NCI-H146 (cell line): ENCODE measurements at places on chromosomes 16 and 17.

DNA sequence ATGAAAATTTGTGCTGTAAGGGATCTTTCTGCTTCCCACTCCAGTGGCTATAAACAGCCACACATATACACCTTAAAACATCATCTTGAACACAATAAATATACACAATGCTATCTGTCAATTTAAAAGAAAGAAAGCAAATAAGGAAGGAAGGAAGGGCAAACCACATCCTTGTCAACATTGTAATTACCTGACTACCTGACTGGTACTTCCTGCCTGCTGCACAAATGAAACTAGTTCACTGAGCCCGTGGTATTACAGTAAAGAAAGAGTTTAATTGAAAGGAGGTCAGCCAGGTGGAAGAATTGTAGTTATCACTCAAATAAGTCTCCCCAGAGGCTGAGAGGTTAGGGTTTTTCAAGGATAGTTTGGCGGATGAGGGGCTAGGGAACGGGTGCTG is 344.4 kb upstream of the ASIC2 start:
- DNase-seq, result no peak

DNA sequence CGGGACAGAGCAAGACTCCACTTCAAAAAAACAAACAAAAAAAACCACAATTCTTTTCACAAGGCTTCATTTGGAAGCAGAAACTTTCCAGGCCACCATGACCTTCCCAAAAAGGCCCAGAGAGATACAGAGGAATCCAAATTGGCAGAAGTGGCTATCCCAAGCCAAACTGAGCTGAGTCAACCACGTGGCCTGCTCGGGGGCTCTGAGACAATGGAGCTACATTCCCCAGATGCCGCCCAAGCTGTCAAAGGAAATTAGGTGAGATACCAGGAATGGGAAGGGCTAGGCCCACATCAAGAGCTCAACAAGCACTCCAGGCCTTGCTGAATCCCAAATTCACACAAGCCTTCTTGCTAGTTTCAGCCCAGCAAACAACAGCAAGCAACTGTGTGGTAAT is 5.7 kb upstream of the EXOSC6 start:
- no peak for DNase-seq

DNA sequence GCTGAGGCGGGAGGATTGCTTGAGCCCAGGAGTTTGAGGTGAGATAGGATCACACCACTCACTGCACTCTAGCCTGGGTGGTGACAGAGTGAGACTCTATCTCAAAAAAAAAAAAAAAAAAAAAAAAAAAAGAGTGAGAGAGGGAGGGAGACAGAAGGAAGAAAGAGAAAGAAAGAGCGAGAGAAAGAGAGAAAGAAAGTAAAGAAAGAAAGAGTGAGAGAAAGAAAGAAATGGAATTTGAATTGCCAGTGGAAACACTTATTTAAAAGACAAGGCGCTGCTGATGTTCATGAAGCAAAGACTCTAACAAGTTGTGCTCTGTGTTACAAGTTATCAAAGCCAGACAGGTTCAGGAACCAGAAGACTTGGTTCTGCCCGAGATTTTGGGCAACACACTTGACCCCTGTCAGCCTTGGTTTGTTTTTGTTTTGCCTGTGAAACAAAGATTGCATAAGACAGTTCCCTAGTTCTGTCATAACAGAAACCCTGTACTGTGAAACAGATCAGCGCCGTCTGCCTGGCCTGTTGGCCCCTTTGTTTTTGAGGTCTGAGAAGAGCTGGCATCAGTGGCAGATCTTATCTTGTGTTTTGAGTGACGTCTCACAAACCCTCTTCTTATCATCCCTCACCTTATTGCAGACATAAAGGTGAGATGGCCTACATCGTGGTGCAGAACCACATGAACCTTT is 55.4 kb upstream of the ENDOV start:
- DNase-seq, result no peak

DNA sequence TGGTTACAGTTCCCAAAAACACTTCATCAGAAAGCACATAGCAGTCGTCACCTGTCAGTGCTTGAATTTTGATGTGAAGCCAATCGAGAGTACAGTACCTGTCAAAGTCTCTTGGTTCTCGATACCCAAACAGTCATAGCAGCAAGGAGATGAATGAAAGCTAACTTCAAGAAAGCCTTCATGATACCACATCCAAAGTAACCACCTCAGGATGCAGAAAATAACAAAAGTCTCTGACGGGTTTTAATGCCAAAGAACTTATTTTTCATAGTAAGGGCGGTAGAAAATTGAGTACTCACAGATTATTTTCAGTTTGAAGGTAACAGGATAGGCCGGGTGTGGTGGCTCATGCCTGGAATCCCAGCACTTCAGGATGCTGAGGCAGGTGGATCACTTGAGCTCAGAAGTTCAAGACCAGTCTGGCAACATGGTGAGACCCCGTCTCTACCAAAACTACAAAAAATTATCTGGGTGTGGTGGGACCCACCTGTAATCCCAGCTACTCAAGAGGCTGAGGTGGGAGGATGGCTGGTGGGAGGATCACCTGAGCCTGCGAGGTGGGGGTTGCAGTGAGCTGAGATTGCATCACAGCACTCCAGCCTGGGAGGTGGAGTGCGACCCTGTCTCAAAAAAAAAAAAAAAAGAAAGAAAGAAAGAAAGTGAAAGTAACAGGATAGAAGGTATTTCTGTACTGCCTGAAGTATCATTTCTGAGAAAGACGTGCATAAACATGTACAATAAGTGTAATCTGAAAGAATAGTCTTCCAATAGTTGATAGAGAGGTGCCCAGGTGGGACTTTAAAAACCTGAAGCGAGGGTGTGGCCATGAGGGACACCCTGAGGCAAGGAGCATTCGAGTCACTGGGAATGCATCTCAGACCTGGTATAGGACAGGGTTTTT is 15.4 kb downstream of the MFSD11 start:
- DNase-seq, result no peak

- no peak for DNase-seq
These were observed 6.8 kb downstream of the TBKBP1 start for GRCh38 chr17:47700471-47701449.

DNA sequence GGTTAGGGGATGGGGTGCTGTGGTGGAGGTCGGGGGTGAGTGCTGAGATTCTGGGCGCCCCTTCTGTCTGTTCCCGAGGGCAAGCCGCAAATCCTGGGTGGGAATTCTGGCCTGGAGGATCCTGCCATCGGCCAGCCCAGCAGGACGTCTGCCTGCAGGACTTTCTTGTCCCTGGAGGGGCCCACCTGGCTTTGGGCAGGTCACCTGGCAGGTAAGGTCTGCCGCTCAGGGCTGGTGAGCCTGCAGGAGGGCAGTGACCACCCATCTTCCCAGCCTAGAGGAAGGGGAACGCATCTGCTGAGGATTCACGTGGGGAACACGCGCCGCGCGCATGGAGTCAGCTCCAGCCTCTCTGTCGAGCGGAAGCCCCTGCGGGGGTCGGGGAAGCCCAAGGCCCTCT is 5.4 kb downstream of the RNF222 start:
- peak; percentile 52 for DNase-seq

GRCh38 chr16:67235816-67236562 is 9.1 kb downstream of the TMEM208 start:
- no peak for DNase-seq
